ENCODE measurements at places on chromosomes 7 and 10.

DNA sequence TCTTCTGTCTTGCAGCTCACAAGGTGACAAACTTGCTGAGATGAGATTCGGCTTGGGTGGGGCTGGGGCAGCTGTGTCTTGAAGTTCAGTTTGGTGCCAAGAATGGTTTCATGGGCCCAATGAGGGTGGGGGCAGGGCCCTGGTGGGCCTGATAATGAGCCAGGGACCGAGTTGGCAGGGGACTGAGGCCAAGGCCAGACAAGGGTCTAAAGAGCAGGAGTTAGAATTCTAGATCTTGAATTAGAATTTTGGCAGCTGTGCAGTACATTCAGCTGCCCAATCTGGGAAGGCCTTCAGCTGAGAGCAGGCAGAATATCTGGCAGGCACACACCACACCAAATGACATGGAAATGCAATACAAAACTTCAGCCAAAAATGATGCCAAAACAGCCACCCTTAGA is 1.5 kb upstream of the JAZF1 start:
- DNase-seq: no peak

GRCh38 chr10:16689227-16689626 is 128.0 kb downstream of the RSU1 start:
- DNase-seq: peak; percentile 7

DNA sequence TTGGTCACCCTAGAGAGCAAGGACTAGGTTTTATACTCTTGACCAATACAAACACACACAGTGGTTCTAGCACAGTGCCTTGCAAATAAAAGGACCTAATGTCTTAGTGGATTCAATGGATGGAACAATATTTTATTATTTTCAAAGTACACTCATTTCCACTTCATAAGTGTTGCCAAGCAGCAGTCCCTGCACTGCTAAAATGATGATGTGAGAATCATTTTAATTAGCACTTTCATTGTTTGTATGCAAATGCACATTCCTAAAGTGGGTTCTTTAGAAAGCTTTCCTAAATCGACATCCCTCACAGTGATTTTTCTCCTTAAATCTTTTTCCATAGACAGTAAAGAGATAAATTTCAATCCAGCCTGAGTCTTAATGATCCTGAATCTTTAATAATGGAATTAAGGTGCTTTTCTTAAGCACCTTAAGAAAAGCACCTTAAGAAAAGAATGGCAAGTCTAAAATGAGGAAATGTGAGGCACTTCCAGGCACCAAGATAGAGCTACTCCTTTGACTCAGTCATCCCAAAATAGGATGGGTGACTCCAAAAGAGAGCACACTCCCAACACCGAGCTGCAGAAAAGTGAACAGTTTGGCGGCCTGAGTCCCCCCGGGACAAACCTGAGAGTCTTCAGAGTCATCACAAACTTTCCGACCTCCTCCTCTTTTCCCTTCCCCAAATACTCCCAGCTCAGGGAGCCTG is 84.5 kb downstream of the SORBS1 start:
- DNase-seq: no peak

- no peak for DNase-seq
Observed at GRCh38 chr7:69736126-69736810, 138.0 kb downstream of the AUTS2 start.

- DNase-seq: no peak
Observed at GRCh38 chr7:40202851-40203250, 68.0 kb downstream of the SUGCT start.

- DNase-seq: no peak
Observed at GRCh38 chr7:27220440-27220955, 20.6 kb upstream of the HOXA13 start.

DNA sequence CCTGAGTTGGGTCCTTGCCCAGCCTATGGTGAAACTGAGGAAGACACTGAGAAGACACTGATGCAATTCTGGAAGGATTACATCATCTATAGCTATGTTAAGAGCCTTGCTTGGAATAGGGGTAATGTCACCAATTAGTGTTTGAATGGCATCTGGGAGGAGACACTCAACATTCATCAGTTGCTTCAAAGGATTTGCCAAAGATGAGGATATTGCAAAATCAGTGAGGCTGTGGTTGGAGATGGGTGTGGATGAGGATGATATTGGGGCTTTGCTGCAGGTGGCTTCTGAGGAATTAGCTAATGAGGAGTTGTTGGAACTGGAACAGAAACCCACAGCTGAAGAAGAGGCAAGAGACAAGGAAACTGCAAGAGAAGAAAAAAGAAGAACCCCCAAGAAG is 146.7 kb upstream of the SP4 start:
- DNase-seq: no peak

- no peak for DNase-seq
Observed at GRCh38 chr7:47366211-47366610, 215.7 kb downstream of the TNS3 start.

DNA sequence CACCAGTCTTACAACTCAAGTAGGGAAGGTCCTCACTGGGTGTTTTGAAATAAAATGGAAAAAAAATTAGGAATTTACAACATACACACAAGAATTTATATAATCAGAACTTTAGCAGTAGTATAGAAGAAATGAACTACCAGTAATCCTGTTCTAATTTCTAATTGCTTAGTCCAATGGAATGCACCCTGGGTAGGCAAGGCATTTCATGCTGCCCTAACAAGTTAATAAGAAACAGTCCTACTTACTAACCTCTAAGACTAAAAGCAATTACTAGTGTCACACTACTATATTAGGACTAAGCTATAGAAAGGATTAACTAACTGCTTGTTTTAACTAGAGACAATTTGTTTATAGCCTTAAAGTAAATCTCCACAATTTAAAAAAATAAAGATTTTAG is 158.1 kb downstream of the BTAF1 start:
- no peak for DNase-seq

DNA sequence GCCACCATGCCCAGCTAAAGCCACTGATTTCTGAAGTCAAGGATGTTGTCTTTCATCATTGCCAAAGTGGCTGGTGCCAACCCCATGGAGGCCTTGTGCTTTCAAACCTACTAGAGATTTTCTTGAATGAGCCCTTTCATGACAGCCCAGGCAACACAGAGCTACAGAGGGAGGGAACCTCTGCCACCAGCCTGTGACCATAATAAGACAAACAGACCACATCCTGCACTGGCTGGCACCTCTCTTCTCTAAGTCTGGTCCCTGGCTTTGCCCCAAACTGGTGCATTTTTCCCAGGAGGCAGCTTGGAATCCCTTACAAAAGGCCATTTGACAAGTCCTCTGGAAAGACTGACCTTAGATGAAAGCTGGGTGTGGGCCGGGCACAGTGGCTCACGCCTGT is 348.8 kb downstream of the GALNT17 start:
- DNase-seq: no peak

GRCh38 chr7:72053292-72053691 is 358.8 kb downstream of the CALN1 start:
- no peak for DNase-seq

- DNase-seq: no peak
Observed at GRCh38 chr10:132589015-132589414, 51.4 kb downstream of the INPP5A start.

DNA sequence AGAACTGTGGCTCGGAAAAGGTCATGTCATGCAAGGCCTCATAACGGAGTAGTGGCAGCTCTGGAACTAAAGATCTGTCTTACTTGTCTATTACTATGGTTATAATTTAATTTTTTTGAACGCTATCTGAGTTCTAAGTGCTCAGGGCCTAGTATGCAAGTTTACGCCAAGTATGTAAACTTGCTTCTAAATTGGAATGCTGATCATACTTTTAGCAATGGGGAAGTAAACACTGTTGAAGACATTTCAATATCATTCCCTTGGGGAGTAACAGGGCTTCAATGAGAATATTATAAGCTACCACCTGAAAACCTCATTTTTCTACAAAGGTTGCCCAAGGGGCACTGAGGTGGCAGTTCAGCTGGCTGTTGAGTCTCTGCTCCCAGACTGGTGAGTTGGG is 69.5 kb upstream of the NFKB2 start:
- no peak for DNase-seq

DNA sequence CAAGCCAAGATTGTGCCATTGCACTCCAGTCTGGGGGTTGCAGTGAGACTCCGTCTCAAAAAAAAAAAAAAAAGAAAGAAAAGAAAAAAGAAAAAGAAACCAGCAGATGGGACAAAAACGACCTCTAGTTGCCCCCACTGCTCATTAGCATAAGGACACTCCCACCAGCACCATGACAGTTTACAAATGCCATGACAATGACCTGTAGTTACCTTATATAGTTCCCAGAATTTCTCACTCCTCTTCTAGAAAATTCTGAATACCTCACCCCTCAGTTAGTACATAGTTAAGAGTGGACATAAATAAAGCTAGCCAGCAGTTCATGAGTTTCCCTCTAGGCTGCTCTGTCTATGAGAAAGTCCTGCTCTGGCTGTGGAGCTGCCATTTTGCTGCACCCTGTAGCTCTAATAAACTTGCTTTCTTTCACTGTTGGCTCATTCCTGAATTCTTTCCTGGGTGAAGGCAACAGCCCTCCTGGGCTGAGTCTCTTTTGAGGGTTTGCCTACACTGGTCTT is 276.8 kb upstream of the AKR1E2 start:
- no peak for DNase-seq

DNA sequence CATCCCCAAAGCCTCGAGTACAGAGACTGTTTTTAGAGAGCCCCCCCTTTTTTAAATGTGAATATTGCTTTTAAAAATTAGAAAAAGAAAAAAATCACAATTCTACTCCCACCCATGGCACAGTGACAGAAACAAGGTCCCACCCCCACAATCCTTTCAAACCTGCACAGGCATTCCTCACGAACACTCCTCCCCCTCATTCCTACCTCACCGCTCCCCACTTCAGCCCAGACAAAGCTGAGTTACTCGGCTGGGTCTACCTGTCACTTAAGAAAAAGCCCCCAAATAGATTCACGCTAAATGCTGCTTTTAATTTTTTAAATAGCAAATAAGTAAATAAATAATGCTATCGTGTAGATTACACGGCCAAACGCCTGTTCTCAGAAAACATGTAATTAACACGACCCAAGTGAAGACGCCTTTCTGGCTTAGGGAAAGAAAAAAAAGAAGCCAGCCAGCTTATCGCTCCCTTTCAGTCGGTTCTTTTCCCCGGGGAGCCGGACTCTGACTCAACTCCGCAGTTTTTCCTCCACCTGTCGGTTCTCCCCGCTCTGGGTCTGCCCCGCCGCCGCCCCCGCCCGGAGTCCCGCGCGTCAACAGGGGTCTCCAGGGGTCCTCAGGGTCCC is 739 bp downstream of the MPP7 start:
- peak; percentile 22 for DNase-seq

DNA sequence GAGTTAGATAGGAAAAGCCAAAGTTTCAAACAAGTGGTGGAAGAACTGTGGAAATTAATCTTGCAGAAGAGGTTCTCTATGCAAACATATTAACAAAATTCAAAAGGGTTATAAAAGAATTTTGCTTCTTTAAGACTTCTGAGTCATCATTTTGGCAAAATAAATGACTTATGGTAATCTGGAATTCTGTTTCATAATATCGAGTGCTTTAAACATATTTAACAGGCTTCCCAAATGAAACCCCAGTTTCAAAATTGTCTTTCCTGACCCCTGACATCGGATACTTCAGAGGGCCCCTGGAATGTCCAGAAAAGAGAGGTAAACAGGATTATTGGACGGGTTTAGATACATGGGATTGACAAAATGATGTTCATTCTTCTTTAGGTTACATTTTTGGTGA is 444.6 kb downstream of the HTR7 start:
- peak; percentile 50 for DNase-seq

DNA sequence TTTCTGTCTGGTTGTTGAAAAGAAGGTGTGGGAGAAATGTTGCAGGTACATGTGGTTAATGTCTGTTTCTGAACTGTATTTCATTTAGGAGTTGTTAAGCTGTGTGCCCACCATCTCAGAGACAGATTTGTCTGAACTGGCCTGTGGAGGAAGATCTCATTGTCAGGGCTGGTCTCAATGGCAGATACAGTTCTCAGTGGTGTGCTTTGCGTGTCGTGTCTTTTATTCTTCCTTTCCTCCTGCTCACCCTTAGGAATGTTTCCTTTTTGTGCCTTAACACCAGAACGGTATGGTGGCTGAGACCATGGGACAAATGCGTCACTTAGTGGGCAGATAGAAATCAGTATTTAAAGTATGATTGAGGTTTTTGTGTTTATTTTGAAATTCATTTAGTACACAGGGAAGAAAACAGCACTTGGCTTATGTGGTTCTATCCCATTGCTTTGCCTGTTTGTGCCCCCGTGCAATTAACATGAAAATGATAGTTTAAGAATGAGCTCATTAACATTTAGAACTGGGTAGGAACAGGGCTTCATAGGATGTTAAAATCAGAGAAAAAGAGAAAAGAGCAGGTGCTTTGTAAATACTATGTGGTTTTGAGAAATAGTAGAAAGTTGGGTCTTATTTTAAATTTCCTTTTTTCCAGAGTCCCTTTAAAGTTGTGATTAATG is 112.6 kb downstream of the AUTS2 start:
- DNase-seq: no peak

DNA sequence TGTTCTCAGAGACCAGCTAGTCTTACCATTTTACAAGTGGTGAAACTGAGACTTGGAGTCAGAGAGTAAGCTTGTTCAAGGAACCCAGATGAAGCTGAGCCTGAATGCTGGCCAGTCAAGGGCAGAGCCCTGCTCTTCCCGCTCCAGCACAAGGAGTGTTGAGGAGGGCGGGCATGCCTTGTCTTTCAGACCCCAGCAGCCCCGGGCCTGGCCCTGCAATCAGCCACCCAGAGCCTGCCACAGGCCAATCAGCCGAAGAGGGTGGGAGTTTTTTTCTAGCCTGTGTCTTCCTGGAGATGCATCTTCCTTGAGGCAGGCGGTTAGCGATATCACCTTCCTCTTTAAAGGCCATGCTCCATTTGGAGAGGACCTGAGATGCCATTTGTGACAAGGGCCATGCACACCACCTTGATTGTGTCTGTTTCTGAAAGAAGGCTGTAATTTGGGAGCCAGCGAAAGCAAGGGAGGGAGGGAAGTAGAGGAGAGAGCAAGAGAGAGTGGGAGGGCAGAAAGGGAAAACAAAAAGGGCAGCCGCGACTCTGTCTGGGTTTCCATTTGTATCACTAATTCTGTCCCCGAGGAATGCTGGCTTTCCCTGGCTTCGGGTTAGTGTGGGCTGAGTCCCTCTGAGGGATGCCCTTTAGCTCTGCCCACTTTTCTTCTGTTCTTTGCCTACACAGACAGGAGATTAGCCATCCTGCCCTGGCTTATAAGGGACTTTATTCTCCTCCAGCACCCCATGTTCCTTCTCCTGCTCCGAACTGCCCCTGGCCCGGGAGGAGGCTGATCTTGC is 8.0 kb downstream of the CDH23 start:
- DNase-seq: no peak

- peak; percentile 57 for DNase-seq
Observed at GRCh38 chr7:129612112-129613015, 844 bp downstream of the NRF1 start.

DNA sequence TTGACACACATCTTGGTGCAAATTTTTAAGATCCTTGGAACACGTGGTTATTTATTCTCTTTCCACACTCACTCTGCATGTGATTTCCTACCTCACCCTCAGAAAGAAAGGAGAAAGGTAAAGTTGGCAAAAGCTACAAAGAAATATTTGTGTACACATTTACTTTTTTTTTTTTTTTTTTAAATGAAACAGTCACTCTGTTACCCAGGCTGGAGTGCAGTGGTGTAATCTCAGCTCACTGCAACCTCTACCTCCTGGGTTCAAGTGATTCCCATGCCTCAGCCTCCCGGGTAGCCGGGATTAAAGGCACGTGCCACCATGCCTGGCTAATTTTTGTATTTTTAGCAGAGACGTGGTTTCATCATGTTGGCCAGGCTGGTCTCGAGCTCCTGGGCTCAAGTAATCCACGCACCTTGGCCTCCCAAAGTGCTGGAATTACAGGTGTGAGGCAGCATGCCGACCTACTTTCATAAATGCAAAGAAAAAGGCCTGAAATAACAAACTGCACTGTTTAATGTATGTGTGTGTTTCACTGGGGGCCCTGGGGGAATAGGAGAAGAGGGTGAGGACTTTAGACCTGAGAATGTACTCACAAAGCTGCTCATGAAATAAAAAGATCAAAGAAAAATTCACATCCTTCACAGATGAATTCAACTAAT is 71.6 kb upstream of the GRID1 start:
- no peak for DNase-seq
